ENCODE measurements at places on chromosomes 6 and 20.

GRCh38 chr6:89066940-89067646 is 13.5 kb upstream of the PNRC1 start:
- no peak overlapping the region for H3K27ac ChIP-seq
- H3K36me3 ChIP-seq = peaks cover 5% of the 10 kb centered on the region
- no peak overlapping the region for H3K4me3 ChIP-seq
- peaks cover 9% of the 10 kb centered on the region for H3K27me3 ChIP-seq

DNA sequence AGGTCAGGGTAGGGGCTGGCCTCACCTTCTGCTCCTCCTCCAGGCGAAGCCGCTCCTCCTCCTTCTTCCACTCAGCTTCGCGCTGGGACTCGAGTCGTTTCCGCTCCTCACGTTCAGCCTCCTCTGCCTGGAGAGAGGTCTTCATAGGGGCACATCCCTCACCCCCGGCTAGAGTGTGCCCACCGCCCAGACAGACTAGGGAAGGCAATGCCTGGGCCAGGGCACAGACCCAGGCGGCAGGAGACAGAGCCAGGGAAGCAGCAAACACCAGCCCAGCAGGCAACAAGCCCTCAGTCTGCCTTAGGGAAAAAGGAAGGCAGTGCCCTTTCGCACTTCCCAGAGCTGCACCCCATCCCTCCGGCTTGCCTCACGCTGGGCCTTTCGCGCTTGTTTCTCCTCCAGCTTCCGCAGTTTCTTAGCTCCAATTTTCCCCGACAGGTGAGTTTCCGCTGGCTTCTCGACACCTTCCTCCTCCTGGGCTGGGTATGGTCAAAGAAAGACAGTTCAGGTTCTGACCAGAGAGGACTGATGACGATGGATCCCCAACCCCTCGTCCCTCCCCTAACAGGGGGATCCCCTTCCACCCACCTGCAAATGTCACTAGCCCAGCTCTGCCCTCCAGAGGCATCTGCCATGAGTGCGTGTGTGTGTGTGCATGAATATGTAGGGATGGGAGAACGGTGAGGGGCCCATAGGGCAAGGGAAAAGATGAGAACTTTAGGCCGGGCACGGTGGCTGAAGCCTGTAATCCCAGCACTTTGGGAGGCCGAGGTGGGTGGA is 4.3 kb downstream of the DDRGK1 start:
- H3K36me3 ChIP-seq = peaks cover 29% of the 10 kb centered on the region
- H3K27me3 ChIP-seq = no peaks in the 10 kb centered on the region
- no peak overlapping the region for H3K4me3 ChIP-seq
- no peak for DNase-seq
- no peak overlapping the region for H3K27ac ChIP-seq

- H3K27ac ChIP-seq = no peak overlapping the region
- no peak overlapping the region for H3K4me3 ChIP-seq
- no peak for DNase-seq
- no peaks in the 10 kb centered on the region for H3K36me3 ChIP-seq
- H3K27me3 ChIP-seq = peaks cover 2% of the 10 kb centered on the region
Observed at GRCh38 chr6:82080767-82081166, 166.8 kb downstream of the IBTK start.

DNA sequence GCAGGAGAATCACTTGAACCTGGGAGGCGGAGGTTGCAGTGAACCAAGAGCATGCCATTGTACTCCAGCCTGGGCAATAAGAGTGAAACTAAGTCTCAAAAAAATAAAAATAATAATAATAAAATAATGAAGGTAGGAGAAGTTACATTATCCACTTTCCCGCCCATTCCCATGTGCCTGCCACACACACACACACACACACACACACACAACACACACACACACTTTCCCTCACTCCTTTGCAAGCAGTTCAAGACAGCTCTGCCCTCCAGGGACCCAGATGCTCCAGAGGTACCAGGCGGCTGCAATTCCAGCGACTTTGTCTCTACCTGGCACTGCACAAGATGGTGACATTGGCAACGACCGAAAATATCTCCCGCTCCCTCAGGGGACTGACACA is 224.8 kb upstream of the JARID2 start:
- no peak for DNase-seq
- H3K36me3 ChIP-seq = no peaks in the 10 kb centered on the region
- no peak overlapping the region for H3K27ac ChIP-seq
- no peak overlapping the region for H3K4me3 ChIP-seq
- peaks cover 16% of the 10 kb centered on the region for H3K4me1 ChIP-seq

GRCh38 chr6:144809120-144809519 is 524.0 kb downstream of the UTRN start:
- no peaks in the 10 kb centered on the region for H3K27me3 ChIP-seq
- DNase-seq = no peak
- H3K36me3 ChIP-seq = peaks cover 49% of the 10 kb centered on the region
- H3K4me1 ChIP-seq = no peaks in the 10 kb centered on the region
- no peak overlapping the region for H3K4me3 ChIP-seq
- H3K27ac ChIP-seq = peak overlapping the region; percentile 18

DNA sequence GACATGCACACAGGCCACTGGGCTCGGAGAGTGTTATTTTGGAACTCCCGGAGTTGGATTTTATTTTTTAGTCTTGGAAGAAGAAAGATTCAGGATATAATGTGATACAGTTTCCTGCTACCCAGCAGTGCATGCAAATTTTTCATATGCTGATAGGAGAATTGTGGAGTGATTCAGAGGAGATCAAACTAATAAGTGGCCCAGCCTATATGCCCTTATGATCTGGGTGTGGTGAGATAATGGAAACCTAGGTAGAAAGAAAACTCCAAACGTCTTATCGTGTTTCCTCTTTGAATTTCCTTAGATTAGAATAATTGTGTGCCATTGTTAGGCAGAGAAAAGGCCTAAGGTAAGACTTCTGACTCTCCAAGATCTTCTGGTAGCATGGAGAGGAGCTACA is 401.2 kb upstream of the BTBD3 start:
- H3K4me3 ChIP-seq = no peak overlapping the region
- H3K27me3 ChIP-seq = no peaks in the 10 kb centered on the region
- DNase-seq = no peak
- no peaks in the 10 kb centered on the region for H3K4me1 ChIP-seq

- H3K36me3 ChIP-seq = no peaks in the 10 kb centered on the region
- peaks cover 13% of the 10 kb centered on the region for H3K27me3 ChIP-seq
- peaks cover 12% of the 10 kb centered on the region for H3K4me1 ChIP-seq
Observed at GRCh38 chr6:37783025-37783855, 36.3 kb upstream of the ZFAND3 start.

DNA sequence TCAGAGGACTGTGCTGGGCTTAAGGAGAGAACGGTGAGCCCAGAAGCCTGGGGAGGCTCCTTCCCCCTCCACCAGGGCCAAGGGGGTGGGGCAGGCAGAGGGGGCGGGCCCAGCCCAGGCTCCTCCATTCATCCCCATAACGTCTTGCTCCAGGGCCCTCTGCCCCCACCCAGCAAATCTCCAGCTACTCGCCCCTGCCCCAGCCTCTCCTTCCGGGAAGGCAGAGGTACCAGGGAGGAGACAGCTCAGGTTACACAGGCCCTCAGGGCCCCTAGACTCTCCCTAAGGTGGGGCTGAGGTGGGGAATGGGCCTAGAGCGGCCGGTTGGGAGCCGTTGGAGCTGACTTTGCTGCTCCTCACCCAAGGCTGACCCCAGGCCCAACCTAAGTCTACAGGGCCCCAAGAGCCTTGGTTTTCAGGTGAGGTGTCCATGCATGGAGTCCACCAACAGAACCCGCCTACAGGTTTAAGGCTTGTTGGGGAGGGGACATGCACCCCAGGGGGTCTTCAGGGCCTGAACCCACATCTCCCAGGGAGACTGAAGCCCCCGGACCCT is 1.2 kb downstream of the LAMA5 start:
- no peak for DNase-seq
- peaks cover 1% of the 10 kb centered on the region for H3K27me3 ChIP-seq
- no peaks in the 10 kb centered on the region for H3K36me3 ChIP-seq
- H3K4me1 ChIP-seq = peaks cover 19% of the 10 kb centered on the region
- peak overlapping the region; percentile 18 for H3K27ac ChIP-seq

DNA sequence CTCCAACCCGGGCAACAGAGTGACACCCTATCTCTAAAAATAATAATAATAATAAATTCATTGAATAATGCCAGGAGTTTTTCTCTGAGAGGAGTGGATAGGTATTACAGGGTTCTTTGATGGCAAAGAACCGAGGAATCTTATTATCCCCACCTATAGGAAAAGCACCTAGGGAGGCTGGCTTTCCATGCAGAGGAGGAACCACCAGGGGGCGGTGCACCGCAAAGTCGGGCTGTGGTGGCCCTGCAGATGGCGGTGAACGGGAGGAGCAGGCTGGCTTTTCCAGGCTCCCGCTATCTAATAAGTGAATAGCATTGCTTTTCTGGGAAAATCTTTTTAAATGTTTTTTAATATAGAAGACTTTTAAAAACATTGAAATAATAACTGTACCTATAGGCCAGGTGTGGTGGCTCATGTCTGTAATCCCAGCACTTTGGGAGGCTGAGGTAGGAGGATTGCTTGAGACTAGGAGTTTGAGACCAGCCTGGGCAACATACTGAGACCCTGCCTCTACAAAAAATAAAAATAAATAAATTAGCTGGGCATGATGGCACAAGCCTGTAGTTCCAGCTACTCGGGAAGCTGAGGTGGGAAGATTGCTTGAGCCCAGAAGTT is 864.2 kb downstream of the KIF16B start:
- peak; percentile 63 for DNase-seq
- H3K4me3 ChIP-seq = no peak overlapping the region
- H3K27me3 ChIP-seq = peaks cover 2% of the 10 kb centered on the region
- H3K36me3 ChIP-seq = no peaks in the 10 kb centered on the region
- H3K4me1 ChIP-seq = peaks cover 2% of the 10 kb centered on the region

DNA sequence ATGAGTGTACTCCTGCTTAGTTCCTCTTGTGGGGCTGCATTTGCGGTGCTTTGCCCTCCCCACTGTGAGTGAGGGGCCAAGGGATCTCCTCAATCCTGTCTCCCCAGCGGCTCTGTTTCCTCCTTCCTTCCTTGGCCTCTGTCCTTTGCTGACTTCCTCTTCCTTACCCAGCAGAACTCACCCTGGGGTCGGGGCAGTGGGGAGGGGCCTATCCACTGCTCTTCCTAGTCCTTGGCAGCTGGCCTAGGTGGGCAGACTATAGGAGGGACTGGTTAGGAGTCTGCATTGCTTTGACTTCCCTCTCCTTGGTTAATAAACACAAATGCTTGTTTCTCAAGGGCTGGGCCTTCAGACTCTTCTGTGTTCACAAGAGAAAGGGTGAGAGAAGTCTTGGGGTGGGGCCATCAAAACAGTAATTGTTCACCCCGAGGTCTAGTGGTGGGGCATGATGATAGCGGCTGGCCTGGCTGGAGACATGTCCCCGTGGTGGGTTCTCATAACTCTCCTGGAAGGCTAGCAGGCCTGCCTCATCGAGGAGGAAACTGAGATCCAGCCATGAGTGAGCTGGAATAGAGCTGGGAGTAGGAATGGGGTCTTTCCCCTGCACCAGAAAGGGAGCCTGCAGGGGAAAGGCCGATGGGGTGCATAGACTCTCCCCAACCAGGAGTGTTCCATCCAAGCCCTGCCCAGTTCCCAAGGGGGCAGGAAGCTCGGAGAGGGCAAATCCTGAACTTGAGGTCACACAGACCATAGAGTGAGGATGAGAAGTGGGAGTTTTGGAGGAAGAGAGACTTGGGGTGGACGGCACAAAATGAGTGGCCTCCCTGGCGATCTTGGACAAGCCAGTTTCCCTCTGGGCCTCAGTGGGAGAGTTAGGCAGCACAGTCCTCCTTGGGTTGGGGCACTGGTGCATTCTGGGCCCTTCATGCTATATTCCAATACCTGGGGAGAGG is 12.7 kb downstream of the FAM110A start:
- peak overlapping the region; percentile 54 for H3K27ac ChIP-seq
- H3K27me3 ChIP-seq = no peaks in the 10 kb centered on the region
- H3K4me3 ChIP-seq = peak overlapping the region; percentile 90
- H3K4me1 ChIP-seq = peaks cover 30% of the 10 kb centered on the region
- H3K36me3 ChIP-seq = peaks cover 2% of the 10 kb centered on the region

GRCh38 chr20:32368925-32369324 is 10.8 kb downstream of the ASXL1 start:
- DNase-seq = no peak
- peaks cover 33% of the 10 kb centered on the region for H3K4me1 ChIP-seq
- peaks cover 6% of the 10 kb centered on the region for H3K36me3 ChIP-seq
- peak overlapping the region; percentile 79 for H3K27ac ChIP-seq

- no peak overlapping the region for H3K27ac ChIP-seq
- DNase-seq = no peak
- no peaks in the 10 kb centered on the region for H3K4me1 ChIP-seq
- peaks cover 2% of the 10 kb centered on the region for H3K27me3 ChIP-seq
- no peak overlapping the region for H3K4me3 ChIP-seq
Observed at GRCh38 chr6:85126485-85127167, 323.3 kb upstream of the NT5E start.

DNA sequence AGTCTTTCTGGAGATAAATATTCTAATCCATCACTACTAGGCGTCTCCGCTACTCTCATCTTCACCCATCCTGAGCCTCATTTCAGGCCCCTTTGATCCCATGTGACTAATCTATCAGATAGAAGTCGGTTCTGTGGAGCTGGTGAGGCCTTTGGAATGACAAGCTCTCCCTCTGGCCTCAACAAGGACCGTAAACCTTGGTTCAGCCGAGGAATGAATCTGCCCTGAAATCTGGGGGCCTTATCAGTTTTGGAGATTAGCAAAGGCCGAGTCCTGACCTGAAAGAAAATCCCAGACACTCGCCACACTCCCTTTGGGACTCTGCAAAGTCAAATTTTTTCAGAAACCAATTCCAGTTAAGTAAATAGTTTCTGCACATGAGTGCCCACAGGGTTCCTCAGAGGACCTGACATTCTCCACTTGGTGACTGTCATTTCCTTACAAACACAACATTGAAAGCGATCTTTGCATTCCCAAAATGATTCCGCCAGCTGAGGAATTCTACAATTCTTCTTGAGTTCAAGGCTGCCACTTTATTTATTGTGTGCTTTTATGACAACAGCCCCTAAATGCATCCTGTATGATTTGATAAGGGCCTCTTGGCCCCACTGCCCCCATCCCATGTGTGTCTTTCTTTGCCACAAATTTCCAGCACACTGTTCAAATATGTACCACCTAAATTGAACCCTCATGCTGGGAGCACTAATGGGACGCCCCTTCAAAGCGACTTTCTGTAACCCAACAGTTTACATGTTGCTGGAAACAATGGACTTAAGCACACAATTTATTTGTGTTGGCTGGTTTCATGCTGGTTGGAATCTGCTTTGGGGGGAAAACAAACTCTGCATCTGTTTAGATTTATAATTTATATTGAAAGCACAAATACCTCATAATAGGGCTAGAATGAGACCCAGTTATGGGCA is 10.0 kb upstream of the RIPOR3 start:
- no peaks in the 10 kb centered on the region for H3K4me1 ChIP-seq
- H3K4me3 ChIP-seq = no peak overlapping the region
- no peak overlapping the region for H3K27ac ChIP-seq
- H3K36me3 ChIP-seq = no peaks in the 10 kb centered on the region
- DNase-seq = no peak

GRCh38 chr20:63546256-63546955 is 1.1 kb downstream of the SRMS start:
- no peak overlapping the region for H3K27ac ChIP-seq
- DNase-seq = no peak
- no peaks in the 10 kb centered on the region for H3K36me3 ChIP-seq
- peaks cover 43% of the 10 kb centered on the region for H3K4me1 ChIP-seq
- H3K4me3 ChIP-seq = no peak overlapping the region

Data from memory B cell (primary cell).